Dermis blood vessel endothelial cell (primary cell): ENCODE measurements at places on chromosomes 7 and 10. TPM values are rescaled to one million over a fixed set of nuclear protein-coding genes. Genes with fewer than 3 reads are reported as not detected.
A peak's percentile ranks its signal among the peaks of the same experiment; 100 is the strongest.

IFIT2 gene
- total RNA-seq: 9.6 and 23.7 TPM in 2 replicates

DNA sequence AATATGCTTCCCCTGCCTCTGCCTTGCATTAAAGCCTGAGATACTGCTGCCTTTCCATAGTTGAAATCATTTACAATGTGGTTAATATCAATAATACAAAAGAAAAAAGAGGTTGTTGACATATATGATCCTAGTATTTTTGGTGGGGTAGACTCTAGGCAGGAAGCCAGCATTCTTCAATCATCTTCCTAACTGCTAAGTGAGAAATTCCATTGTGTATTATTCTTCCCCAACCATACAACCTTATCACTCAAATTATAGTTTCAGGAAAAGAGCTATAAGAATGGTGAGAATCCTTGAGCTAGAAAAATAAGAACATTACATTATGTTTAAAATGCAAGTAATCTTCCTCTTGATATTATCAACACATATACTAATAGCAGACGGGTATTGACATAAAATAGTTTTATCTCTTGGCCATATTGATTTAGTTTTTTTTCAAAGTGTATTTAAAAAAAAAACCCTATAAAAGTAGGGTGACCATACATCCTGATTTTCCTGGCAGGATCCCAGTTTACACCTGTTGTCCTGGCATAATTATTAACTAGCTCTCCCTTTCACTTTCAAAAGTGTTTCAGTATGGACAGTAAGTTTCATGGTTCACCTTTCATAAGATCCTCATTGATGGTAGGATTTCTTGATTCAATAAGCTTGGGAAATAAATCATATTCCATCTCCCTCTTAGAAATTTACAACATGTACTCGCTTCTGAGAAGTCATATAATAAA lies 33.4 kb upstream of the WASL start:
- peak; percentile 54 for DNase-seq

SFTPA1 gene
- total RNA-seq: not detected in 2 replicates

ERVW-1 gene
- total RNA-seq: not detected in 2 replicates

PGAM1 gene
- total RNA-seq: 218 and 349 TPM in 2 replicates

GRCh38 chr10:66931949-66932343 lies 6.1 kb downstream of the LRRTM3 start:
- no peak for DNase-seq

GRCh38 chr7:155380221-155380861 lies 77.6 kb upstream of the EN2 start:
- DNase-seq: peak; percentile 84

PON3 gene
- 0.85 and 0.93 TPM in 2 replicates for total RNA-seq
